ENCODE measurements at places on chromosomes 4 and X.
A peak's percentile ranks its signal among the peaks of the same experiment; 100 is the strongest.

DNA sequence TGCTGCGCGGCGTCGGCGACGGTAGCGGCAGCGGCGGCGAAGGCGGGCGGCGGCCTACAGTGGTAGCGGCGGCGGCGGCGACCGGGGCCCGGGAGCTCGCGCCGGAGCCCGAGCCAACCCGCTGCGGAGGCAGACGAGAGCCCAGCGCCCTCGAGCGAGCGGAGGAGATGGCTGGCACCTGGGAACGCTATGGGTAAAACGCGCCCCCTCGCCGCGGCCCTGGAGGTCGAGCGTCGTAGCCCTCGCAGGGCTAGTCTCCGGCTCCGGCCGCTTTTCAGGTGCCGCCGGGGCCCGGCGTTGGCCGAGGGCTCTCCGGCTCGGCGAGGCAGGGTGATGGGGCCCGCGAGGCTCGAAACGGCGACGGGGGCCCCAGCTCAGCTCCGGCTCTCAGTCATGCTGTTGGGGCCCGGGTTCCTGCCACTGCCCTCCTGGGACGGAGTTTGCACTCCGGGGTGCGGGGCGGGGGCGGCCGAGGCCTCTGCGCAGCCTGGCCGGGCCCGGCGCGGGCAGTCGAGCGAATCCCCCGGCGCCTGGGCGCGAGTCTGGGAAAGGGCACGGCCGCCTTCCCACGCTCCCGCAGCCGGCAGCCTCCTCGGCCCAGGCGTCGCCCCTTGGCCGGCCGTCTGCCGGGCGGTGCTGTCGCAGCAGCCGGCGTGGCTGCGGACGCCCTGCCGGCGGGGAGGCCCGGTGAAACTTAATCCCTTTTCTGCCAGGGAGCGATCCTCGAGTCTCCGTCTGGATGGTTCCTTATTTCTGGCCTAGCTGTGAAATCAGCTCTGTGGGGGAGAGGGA is 768 bp downstream of the MID2 start:
- DNase-seq: peak; percentile 6

DNA sequence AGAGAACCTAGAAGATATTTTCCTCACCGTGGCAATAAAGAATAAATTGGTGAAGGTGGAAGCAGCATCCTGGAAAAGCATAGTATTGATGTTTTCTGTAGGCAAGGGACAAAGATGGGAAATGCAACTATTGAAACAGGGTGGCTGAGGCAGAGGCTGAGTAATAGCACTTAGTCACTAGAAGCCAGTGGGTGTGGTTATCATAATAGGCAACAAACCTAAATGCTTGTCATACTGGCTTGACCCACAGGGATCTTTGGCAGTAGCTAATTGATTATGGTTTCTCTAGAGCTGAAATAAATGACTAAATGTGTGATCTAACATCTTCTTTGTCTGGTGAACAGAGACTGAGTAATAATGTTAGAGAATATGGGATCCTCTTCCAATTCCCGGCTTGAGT is 353.6 kb upstream of the RPS6KA3 start:
- no peak for DNase-seq

DNA sequence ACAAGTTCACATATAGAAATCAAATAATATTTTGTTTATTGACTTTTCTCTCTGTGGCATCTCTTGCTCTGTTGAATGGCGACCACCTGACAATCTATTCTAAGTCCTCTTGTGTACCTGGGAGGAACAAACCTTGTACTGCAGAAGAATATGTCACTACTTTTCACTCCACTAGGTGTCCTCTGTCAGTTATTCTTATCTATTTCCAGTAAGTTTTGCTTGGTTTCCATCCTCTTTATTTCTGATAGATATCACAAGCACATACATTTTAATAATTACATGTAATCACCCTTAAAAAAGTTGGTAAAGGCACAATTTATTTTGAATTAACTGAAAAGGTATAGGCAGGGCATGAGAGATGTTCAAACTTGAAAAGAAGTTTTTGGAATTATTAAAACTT is 238.4 kb downstream of the SNCA start:
- no peak for DNase-seq

DNA sequence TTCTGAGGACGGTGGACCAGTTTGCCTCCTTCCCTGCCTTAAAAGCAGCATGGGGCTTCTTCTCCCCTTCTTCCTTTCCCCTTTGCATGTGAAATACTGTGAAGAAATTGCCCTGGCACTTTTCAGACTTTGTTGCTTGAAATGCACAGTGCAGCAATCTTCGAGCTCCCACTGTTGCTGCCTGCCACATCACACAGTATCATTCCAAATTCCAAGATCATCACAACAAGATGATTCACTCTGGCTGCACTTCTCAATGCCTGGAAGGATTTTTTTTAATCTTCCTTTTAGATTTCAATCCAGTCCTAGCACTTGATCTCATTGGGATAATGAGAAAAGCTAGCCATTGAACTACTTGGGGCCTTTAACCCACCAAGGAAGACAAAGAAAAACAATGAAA is 255.3 kb downstream of the RAPGEF2 start:
- DNase-seq: no peak

GRCh38 chr4:112185334-112185733 is 40.1 kb downstream of the FAM241A start:
- DNase-seq: no peak

- no peak for DNase-seq
Measured at GRCh38 chrX:799808-800207, 169.2 kb downstream of the SHOX start.

DNA sequence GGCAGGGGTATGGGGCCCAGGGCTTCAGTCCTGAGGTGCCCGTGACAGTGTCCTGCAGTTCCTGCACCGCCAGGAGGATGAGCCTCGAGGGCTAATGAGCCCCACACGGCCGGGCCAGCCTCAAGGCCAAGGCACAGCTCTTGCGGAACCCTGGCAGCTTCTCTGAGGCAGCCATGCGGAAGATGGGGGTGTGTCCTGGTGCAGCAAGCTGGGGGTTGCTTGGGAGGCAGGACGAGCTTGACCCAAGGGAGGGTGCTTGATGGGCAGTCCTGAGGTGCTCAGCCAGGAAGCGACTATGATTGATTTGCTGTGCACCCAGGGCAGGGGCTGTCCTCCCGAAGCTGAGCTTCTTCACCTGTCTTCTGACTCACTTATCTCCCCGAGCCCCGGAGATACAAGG is 9.1 kb upstream of the FGFR3 start:
- DNase-seq: no peak

DNA sequence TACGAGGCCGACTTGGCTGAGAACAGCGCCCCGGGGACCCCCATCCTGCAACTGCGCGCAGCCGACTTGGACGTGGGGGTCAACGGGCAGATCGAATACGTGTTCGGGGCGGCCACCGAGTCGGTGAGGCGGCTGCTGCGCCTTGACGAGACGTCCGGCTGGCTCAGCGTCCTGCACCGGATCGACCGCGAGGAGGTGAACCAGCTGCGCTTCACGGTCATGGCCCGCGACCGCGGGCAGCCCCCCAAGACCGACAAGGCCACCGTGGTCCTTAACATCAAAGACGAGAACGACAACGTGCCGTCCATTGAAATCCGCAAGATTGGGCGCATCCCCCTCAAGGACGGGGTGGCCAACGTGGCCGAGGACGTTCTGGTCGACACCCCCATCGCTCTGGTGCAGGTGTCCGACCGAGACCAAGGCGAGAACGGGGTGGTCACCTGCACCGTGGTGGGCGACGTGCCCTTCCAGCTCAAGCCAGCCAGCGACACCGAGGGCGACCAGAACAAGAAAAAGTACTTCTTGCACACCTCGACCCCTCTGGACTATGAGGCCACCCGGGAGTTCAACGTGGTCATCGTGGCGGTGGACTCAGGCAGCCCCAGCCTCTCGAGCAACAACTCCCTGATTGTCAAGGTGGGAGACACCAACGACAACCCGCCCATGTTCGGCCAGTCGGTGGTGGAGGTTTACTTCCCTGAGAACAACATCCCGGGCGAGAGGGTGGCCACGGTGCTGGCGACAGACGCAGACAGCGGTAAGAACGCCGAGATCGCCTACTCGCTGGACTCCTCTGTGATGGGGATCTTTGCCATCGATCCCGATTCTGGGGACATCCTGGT is 2.4 kb downstream of the PCDH7 start:
- no peak for DNase-seq

GRCh38 chrX:124518885-124519284 is 172.5 kb downstream of the SH2D1A start:
- DNase-seq: no peak

DNA sequence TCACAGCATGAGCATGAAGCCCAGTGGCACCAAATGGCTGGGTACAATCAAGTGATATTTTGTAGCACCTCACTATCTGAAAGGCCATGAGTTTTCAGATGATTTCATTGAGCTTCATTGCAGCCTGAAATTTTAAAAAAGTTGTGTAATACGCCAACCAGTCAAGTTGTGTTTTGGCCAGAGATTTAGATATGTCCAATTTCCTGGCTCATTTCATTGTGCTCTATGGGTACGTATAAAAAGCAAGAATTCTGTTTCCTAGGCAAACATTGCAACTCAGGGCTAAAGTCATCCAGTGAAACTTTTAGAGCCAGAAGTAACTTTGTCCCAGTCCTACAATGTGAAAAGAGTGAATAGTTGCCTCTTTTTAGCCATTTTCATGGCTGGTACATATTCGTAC is 212.5 kb downstream of the GC start:
- DNase-seq: no peak

DNA sequence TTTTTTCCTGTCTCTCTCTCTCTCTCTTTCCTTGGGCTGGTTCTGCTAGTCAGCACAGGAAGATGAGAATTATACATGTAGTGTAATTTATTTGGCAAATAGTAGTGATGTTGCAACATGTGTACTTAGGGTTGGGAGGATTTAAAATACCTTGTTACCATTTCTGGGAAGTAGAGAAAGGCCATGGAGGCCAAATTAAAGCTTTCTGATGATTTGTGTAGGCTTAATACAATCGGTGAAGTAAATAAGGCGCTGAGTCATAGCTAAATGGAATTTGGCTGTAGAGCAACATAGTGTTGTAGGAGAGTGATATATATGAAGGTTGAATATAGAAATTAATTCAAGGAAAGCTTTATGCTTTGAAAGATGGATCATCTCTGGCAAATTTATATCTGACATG is 295.3 kb downstream of the GRID2 start:
- DNase-seq: no peak

DNA sequence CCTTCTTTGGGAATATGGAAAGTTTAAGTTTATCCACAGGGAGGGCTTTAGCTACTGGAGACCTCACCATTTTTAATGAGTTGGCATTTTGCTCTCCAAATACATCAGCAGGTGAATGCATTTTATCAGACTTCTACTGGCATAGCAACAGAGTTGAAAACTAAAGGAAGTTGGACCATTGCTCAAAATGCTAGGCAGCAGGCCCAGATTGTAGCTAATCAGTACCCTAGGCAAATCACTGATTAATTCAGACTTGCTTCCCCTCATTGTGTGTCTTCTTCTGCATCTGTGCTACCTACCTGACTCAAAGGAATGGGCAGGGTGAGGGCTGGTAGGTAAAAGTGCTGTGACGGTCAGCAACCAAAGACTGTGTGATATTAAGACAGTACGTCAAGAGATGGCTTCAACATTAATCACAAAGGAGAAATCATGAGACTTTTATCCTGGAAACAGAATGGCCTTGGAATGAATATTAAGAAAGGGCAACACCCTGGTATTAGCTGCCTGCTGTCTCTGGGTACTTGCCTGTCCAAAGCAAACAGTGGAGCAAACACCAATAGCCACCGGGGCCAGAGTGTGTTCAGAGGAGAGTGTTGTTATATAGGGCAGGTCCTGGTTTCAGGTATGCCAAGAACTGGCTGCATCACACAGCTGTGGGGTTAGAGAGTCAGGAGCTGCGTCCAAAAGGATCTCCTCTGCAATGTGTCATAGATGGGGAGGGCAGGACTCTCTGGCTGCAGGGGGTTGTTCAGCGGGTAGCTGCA is 17.1 kb upstream of the SMIM20 start:
- no peak for DNase-seq

DNA sequence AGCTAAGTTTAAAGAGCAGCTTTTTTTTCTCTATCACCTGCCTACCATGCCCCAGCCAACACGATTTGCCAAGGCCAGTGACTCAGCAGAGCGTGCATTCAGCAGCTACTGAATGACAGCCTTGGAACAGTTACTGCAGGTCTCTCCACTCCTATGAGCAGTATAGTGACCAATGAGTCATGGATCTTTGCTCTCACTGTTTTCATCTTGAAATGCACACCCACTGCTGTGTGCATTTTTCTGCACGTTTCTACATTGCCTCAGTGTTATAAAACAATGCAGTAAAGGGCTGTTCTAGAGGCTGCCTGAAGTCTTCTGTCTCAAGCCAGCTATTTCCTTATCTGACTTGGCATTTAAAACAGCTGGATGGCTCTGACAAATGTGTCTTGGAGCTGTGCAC is 66.0 kb upstream of the C4orf54 start:
- no peak for DNase-seq

DNA sequence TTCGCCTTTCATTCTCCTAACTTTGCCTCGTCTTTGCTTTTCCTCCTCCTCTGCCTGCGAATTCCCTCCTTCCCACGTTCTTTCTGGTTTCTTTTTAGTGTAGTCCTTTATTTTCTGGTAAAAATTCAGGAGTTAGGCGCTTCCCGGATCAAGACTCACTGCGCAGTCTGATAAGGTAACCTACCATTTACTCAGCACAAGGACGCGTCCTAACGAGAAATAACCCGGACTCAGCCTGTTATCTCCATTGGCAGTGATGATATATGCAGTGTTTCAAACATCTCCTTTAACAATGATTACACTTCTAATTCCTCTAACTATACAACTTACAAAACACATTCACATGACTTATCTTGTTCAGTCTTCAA is 357 bp upstream of the ETNPPL start:
- no peak for DNase-seq

DNA sequence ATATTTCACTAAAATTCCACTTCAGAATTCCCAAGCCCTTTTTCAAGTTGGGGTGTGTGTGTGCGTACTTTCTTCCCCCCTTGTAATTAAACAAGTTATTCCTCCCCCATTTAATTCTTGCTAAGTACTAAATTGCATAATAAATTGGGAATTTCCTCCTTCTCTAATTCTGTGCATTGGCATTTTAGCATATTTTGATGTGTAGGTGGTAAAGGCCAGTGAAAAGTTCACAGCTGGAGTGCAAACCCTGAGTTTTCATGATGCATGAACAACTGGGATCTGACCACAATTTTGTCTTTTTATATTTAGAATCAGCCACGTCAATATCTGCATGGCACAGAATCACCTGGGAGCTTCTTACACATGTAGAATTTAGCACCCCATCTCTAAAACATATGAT is 18.5 kb downstream of the ANXA3 start:
- DNase-seq: no peak

- DNase-seq: no peak
Measured at GRCh38 chrX:3485727-3486126, 139.3 kb upstream of the MXRA5 start.

GRCh38 chr4:138344054-138344453 is 101.9 kb upstream of the SLC7A11 start:
- DNase-seq: no peak

GRCh38 chrX:78119521-78120227 is 15.6 kb downstream of the PGK1 start:
- no peak for DNase-seq

DNA sequence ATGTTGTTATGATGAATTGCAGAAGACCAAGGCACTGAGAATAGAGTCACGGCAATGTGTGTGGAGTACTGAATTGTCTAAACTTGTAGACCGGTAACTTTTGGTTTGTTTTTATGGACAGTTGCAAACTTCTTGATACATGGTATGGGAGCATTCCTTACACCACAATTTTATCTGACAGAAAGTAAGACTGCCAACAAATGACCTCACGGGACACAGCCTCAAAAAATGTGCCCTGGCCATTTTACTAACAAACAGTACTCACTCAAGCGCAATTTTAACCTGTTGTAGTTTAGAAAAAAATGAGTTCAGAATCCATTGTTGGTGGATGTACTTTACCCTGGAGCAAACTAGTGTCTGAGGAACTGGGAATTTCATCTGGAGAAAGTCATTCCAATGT is 321.2 kb downstream of the CAMK2D start:
- no peak for DNase-seq

- DNase-seq: no peak
Measured at GRCh38 chrX:103782640-103783039, 6.0 kb downstream of the PLP1 start.
